ENCODE measurements at places on chromosomes 2 and 18.

DNA sequence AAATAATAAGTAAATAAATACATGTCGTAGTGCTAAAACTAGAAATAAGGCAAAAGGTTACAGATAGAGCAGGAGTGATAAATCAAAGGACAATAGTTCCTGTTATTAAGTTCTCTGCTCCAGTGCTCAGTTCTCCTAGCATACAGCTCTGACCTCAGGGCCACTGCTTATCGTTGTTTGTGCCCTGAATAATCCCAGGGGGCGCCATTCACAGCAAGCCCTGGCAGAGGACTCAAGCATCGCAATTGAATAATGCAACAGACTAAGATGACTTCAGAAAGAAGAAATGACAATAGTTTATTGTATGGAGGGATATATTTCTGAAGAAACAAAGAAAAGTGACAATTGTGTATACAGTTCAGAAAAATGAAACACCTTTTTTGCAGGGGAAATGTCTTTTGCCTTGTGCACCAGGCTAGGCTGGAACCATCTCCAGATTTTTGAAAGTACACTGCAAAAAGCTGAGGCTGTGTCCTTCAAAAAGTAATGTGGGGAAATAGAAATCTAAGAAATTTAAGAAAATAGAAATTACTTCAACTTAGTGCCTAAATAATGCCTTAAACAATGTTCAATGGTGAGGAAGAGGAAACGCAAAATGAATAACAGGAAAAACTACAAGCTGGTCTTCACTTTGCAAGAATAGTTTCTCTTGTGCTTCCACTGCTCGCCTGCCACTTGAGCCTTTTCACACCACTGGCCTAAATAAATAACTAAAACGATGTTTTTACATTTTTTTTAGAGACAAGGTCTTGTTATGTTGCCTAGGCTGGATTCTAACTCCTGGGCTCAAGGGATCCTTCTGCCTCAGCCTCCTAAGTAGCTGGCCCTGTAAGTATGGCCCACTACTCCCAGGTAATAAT, 19.0 kb upstream of the CCNYL1 start:
- DNase-seq: peak; percentile 47

DNA sequence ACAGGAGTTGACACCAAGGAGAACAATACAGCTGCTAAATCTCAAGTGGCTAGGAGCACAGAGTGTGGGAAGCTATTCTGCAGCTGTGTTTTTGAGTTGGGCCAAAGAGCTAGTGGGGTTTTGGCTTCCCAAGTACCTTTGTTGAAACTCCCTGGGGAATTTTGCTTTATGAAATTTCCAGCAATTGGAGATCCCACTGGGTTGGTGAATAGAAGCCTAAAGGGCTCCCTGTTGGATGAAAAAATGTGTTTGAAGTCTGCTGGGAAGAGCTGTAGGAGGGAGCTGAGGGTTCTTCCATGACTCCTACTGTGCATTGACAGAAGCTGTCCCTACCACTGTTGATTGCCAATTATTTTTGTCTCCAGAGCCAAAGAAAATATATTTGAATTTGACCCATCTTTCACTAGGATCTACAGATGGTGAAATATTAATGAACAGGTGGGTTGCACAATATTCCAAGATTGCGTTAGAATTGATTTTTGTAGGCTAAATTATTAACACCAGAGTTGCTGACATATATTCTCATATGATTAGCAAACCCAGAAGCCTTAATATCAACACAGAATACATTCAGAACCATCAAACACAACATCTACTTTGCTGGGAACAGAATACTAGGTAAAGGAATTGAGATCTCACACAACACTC, 95.4 kb upstream of the CYP1B1 start:
- no peak for DNase-seq

- DNase-seq: no peak
Measured at GRCh38 chr18:59222341-59222740, 2.4 kb downstream of the GRP start.

- DNase-seq: no peak
Measured at GRCh38 chr2:207035875-207036274, 96.6 kb downstream of the CPO start.

DNA sequence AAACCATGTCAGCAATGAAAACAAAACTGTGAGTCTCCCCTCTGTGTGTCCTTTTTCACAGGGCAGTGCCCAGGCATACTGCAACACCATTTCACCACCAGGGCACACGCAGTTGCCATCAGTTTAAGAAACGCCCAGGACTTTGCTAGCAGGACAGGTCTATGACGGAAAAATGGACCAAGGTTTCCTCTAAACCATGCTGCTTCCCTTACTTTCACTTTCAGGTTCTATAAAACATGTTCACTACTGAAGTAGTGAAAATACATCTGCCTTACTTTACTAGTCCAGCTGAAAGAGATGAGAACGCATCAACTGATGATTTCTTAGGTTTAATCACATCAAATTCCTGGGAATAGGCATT, 110.5 kb downstream of the TCF4 start:
- DNase-seq: peak; percentile 19

DNA sequence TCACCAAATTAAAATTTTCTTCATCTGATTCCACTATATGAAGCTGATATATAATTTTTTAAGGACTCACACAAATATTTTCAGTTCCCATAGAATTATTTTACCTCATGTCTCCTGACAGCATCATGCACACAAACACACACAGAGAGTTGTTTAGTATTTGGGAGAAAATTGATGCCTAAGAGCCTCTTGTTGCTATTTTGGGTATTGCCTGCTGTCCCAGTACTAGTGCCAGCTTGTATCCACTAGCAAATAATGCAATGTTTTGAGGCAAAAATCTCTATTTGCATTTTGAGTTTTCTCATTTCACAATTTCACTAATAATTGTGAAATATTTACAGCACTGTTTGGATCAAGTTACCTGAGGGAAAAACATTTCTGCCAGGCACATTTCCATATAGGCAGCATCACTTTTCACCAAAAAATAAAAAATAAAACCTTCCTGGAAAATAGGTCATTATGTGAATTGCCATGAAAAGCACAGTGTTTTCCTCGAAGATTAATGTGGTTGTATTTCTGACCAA, 328.2 kb downstream of the KCNJ3 start:
- DNase-seq: no peak

- DNase-seq: no peak
Measured at GRCh38 chr2:60979231-60979630, 38.3 kb upstream of the PEX13 start.

DNA sequence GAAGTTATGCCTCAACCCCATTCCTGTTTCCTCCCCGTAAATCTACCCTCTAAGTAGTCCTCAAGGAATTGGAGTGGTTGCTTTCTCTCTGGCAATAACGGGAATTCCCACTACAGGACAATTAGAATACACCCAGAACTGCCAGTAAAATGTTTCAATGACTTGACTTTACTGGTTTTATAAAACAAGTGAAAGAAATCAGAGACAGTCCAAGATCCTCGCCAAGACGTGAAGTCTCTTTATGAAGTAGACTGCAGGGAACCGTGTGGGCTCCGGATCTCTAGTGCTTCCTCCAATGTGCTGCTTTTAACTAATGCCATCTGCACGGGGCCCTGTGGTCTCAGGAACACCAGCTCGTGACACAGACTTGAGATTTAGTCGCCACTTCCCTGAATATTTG, 101.4 kb downstream of the CPO start:
- no peak for DNase-seq

DNA sequence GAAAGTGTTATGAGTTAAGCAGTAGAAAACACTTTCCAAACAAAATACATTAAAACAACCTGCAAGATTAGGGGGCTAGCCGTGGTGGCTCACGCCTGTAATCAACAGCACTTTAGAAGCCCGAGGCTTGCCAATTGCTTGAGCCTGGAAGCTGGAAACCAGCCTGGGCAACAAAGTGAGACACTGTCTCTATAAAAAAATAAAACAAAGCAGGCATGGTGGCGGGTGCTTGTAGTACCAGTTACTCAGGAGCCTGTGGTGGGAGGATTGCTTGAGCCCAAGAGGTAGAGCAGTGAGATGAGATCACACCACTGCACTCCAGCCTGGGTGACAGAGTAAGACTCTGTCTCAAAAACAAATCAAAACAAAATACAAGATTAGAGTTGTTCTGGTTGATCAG, 208.3 kb downstream of the ERBB4 start:
- DNase-seq: no peak

DNA sequence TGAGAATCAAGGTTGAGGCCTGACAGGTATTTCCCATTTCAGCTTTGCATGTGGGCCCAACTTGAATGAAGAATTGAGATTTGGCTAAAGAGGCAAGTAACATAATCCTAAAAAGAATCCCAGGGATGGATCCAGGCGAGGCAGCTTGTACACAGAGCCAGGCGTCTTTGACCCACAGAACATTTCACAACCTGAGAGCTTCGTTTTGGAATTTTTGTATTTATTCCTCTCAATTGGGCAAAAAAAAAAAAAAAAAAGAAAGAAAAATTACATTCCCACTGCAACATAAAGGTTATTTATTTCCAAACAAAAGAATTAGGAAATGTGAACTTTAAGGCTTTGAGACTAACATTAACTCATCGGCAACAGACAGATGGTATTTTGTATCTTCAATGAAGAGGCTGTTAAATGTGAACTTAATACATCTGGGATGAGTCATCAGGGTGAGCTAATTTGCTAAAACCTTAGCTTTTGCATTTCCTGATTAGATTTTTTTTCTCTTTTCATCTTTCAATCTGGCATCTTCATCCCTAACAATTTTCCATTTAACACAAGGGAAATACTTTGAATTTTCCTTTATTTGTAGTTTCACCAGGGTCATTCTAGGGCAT, 478.5 kb upstream of the TNP1 start:
- DNase-seq: no peak

- no peak for DNase-seq
Measured at GRCh38 chr2:211014376-211014775, 458.0 kb downstream of the CPS1 start.

DNA sequence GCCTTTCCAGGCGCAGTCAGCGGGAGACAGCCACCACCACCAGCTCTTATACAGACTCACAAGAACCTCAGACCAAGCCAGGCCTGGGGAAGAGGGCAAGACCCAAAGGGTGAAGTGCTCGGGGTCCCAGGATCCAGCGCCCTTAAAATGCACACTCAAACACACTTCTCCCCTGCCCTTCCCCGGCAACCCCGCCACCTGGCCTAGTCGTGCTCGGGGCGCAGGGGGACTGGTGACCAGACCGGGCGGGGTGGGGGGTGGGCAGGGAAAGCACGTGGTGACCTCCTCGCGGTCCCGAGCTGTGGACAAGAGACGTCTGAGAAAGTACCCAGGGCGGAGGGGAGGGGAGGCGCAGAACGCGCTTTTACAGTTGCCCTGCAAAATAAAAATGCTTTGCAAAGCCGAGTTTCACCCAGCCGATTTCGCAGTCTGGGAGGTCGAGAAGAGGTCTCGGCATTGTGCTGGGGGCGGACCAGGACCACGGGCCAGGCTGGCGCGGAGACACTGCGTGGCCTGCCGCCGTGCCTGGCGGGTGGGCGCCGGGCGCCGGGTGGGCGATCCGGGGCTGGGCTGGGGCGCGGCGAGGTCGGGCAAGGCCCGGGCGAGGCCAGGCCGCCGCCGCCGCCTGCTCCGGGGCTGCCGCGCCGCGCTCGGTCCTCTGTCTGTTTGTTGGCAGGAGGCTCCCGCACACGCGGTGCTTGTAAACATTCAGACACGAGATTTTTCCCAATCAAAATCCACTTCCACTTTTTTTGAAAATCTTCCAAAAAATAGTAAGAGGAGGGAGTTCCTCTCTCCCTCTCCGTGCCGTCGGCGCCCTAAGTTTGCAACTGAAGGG, 2.0 kb downstream of the BCL11A start:
- DNase-seq: no peak

DNA sequence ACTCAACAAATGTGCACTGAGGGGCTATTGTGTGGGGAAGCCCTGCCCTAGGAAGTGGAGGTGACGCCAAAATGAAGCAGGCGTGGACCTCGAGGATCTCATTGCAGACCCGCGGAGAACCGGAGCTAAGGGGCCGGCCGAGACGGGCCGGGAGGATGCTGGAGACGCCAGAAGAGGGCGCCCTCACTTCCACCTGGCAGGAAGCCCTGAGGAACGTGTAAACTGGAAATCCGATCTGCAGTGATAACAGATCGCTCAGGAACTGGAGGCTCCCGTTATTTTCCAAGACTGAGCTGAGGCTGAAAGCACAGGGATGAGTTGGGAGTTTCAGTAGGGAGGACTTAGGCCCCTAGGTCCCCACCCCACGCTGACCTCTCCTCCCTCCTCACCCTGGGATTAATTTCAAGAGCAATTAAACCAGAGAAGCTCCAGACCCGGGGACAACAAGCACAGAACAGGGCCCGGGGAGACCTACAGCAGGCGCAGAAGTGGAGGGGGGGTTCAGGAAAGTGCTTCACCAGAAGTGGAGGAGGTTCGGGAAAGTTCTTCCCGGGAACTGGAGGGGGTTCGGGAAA, 7.7 kb upstream of the COL6A3 start:
- DNase-seq: peak; percentile 71

GRCh38 chr2:135573620-135574019, 42.3 kb downstream of the R3HDM1 start:
- no peak for DNase-seq

DNA sequence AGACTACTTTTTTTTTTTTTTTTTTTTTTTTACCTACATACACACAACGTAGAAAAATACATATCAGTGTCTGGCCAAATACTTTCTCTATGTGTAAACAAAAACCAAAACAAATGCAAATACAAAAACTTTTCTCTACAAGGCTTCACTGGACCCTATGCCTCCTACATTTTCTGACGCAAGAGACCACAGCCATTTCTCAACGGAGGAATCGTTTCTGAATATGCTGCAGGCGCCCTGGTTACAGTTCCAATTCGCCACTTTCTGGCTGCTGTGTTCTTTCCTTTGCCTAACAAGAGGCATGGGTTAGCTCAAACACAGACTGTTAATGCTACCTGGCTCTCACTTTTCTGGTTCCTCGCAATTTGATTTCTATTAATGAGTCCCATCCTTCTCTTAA, 96.4 kb downstream of the EPB41L3 start:
- DNase-seq: no peak

GRCh38 chr18:11767935-11768334, 78.9 kb downstream of the GNAL start:
- DNase-seq: no peak

GRCh38 chr2:215098875-215099274, 39.6 kb downstream of the ABCA12 start:
- no peak for DNase-seq

- DNase-seq: no peak
Measured at GRCh38 chr18:58544616-58545337, 84.1 kb downstream of the ALPK2 start.

GRCh38 chr2:133954636-133955035, 299.2 kb upstream of the MGAT5 start:
- no peak for DNase-seq

Measured in CD4-positive, alpha-beta T cell treated with Interleukin-4 for 4 hours (primary cell).